ENCODE measurements at places on chromosomes 7 and 10. TPM values are rescaled to one million over a fixed set of nuclear protein-coding genes. Genes with fewer than 3 reads are reported as not detected.

MEST gene
- 619 TPM for polyA plus RNA-seq

OR13A1 gene
- polyA plus RNA-seq = 0.07 TPM

PRR15 gene
- polyA plus RNA-seq = 6.3 TPM

IGF2BP3 gene
- 57.3 TPM for polyA plus RNA-seq

FAM237B gene
- polyA plus RNA-seq = 0.68 TPM

MSMB gene
- polyA plus RNA-seq = not detected

All from renal pelvis (tissue), 12 donors.